ENCODE measurements at places on chromosomes 5 and 9.

DNA sequence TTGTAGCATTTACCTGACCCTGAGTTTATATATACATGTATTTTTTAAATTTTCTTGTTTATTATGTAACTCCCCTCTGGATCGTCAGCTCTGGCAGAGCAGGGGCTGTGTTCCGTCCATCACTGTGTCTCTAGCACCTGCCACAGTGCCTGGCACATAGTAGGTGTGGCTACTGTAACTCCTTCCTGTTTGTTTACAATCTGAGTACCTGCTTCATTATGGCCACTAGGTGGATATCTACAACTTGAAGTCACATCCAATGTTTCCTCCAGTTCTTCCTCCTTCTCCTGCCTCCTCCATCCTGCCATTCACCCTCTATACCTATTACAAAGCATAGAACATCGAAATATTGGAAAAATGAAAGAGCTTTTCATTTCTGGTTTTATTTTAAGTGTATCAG is 14.2 kb upstream of the PPP1R2B start:
- no peak for DNase-seq

DNA sequence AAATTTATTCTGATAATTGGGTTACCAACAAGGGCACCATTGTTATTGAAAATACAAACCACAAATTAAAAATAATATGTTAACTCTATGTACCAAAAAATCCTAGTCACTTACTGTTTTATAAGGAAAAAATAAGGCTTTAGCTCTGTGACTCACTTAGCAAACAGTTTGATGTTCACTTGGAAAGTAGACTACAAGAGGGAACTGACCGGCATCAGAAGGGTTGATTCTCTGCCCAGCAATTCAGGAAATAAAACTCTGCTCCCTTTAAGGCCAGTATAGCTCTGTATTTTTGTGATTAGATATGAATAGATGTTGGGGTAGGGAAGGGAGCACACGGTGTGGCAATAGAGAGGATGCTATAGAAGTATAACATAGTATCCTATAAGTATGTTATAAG is 671.3 kb downstream of the LRRC70 start:
- DNase-seq = no peak

GRCh38 chr5:177610131-177610769 is 10.3 kb downstream of the B4GALT7 start:
- no peak for DNase-seq

GRCh38 chr5:159877894-159878448 is 38.3 kb upstream of the ADRA1B start:
- DNase-seq = no peak

GRCh38 chr9:110207071-110207641 is 803 bp downstream of the C9orf152 start:
- DNase-seq = no peak

- no peak for DNase-seq
These were observed 20.5 kb upstream of the PDCD1LG2 start for GRCh38 chr9:5489630-5490490.

- DNase-seq = no peak
These were observed 10.4 kb upstream of the FIBCD1 start for GRCh38 chr9:130949188-130950038.

- DNase-seq = no peak
These were observed 30.9 kb downstream of the GDNF start for GRCh38 chr5:37808945-37809344.

DNA sequence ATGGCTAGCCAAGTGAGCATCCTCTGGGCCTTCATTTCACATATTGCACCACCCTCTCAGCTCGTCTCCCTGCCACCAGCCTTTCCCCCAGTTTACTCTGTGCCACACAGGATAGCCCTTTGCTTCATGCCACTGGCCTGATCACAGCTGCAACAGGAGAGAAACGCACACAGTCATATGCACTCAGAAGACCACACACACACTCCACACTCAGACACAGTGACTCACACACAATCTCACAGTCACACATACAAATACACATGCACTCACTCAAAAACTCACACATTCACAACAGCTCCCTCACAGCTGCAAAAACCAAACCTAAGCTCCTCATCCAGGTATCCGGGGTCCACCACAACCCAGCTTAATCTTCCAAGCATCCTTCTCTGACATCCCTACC is 38.7 kb downstream of the TTC39B start:
- no peak for DNase-seq

DNA sequence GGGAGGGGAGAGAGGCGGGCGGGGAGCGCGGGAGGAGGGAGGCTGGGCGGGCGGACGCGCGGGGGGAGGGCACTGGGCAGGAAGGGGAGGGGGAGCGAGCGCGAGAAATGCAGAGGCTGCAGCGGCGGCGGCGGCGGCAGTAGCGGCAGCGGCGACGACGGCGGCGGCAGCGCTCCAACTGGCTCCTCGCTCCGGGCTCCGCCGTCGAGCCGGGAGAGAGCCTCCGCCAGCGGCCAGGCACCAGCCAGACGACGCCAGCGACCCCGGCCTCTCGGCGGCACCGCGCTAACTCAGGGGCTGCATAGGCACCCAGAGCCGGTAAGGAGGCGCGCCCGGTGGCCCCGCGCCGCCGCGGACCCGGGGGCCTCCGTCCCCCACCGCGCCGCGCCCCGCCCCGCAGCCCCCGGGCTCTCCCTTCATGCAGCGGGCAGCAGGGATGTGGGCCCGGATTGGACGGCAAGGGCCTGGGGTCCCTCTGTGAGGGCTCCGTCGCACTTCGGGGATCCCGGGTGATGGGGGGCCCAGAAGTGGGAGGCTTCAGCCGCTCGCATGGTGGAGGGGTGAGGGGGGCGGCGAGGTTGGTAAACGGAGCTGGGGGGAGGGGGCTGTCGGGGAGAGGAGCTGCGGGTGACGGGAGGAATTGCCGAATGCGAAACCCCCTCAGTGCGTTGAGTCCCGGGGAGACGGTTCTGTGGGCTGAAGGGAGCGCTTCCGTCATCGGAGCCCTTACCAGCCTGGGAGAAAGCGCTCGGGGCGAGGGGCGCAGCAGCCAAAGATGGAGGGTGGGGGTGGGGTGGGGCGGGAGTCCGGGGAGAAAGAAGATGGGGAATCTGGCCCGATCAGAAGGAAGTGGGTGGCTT is at the start of gene BASP1:
Gene BASP1 (plus strand): TSS at position 139 of the 860 bp plus-strand sequence. CDS start 57,586 bp downstream, outside the sequence.
- DNase-seq = peak; percentile 82

DNA sequence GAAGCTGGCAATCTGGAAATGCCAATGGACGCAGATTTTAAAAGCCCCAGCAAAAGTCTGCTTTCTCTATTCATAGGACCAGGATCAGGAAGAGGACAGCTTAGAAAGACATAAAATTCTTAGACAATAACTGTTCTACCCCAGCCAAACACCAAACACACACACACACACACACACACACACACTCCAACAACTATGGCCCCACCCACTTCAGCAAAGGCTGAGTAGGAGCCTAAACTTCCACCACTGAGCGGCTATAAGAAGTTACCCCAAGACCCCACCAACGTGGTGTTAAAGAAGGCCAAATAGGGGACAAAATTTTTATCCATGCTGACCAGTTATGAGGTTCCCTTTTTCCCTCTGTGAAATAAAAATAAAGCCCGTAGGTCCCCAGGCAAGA is 32.9 kb downstream of the ZMAT2 start:
- DNase-seq = no peak

DNA sequence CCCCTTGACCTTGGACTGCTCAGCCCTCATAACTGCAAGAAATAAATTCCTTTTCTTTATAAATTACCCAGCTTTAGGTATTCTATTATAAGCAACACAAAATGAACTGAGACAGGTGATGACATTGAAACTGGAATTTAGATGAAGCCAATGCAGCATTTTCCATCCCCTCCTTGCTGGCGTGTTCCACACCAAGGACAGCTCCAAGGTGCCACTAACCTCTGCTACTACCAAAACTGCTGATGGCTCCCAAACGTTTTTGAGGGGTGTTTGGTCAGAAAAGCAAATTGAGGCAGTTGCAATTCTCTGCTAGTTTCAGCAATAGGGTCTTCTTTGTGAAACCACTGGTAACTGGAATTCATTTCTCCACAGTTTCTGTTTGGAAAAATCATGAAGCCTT is 124.8 kb downstream of the DRD1 start:
- no peak for DNase-seq

GRCh38 chr9:111442360-111443027 is 41.7 kb downstream of the ECPAS start:
- no peak for DNase-seq

GRCh38 chr5:178177569-178177968 is 9.6 kb downstream of the GMCL2 start:
- DNase-seq = no peak

DNA sequence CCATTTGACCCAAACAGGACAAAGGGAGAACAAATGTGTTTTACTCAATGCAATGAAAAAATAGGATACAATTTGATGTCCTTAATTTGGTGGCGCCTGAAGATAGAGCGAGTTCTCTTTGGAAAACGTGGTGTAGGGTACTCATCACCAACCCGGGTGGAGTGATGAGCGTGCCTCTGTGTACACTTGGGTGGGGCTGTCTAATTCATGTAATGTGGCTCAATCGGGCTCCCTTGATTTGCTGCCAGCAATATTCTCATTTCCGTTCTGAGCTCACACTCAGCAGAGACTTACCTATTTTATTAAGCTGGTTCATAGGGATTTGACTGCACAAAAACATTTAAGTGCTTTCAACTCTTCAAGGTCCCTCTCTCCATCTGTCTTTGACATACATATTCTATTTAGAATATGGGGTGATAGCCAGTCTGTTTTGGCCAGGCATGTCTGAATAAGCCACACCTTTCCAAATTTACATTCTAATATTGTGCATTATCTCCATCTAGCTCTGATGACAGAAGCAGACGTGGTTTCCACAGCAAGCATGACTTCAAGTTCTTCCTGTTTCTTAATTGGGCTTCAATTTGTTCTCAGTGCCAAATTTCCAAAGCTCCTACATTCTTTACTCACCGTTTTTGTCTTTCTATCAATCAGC is 162.5 kb downstream of the IRX2 start:
- DNase-seq = no peak

DNA sequence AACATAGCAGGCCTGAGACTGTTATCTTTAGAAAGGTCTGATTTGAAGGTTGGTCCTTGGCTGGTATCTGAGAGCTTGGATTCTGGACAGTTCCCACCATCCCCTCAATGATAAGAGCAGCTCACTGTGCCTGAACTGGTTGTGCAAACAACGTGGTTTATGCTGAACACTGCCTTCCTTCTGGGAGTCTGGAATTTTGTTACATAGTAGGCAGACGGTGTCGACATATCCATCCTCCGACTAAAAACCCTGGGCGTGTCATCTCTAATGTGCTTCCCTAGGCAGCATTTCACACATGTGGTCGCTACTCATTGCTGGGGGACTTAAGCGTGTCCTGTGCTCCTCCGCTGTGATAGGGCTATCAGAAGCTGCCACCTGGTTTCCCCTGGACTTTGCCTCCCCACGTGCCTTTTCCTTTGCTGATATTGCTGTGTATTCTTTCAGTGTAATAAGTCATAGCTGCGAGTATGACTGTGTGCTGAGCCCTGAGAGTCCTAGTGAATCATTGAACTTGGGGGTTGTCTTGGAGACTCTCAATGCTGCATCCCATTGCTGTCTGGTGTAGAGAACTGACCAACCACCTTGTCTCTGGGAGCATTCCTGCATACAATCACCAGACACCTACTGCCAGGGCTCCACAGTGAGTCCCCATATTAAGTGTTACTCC is 119.1 kb upstream of the TBC1D2 start:
- DNase-seq = peak; percentile 86

- no peak for DNase-seq
These were observed 449.9 kb upstream of the PIK3R1 start for GRCh38 chr5:67765697-67766096.

- peak; percentile 22 for DNase-seq
These were observed 5.9 kb upstream of the CFAP90 start for GRCh38 chr5:7856855-7857254.

GRCh38 chr9:68462105-68462775 is 78.4 kb downstream of the TMEM252 start:
- DNase-seq = peak; percentile 13

GRCh38 chr5:57598097-57598496 is 115.5 kb upstream of the ACTBL2 start:
- no peak for DNase-seq

- DNase-seq = no peak
These were observed 11.9 kb upstream of the SHISAL2B start for GRCh38 chr5:64678374-64678773.

GRCh38 chr5:75617736-75618352 is 6.6 kb downstream of the ANKDD1B start:
- peak; percentile 86 for DNase-seq

DNA sequence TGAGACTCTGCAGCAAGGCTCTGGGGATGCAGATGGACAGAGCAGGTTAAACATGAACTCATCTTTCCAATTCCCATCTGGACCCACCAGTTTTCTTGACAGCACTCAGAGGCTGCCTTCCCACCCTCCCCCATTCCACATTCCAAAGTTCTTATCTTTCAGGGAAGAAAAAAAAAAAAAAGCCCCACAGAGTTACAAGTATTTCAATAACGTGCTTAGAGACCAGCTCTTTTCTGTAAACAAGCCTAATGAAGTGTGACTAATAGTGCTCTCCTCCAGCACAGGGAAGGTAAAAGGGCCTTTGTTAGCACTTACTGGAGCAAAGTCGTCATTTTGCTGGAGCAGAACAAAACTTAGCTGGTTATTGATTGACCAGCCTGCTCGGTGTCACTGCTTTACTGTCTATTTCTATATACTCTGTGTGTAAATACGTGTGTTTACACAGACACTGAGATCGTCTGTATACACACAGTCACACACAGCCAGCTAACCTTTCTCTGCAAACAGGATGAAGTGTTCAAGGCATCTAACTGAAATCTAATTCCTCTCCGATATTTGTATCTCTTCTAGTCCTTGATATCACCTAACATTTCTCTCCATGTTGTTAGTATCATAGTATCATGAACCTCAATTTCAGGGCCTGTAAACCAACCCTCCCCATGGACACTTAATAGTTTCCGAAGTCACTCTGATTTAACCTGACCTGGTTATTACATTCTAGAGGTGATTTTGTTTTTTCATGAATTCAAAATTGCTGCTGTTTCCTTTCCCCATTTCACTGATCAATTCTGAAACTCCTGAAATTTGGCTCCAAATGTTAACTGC is 84.9 kb downstream of the ZNF608 start:
- peak; percentile 91 for DNase-seq

GRCh38 chr5:122316656-122317055 is 4.6 kb downstream of the SNCAIP start:
- DNase-seq = no peak

- no peak for DNase-seq
These were observed 392.9 kb downstream of the RASEF start for GRCh38 chr9:82670000-82670399.

DNA sequence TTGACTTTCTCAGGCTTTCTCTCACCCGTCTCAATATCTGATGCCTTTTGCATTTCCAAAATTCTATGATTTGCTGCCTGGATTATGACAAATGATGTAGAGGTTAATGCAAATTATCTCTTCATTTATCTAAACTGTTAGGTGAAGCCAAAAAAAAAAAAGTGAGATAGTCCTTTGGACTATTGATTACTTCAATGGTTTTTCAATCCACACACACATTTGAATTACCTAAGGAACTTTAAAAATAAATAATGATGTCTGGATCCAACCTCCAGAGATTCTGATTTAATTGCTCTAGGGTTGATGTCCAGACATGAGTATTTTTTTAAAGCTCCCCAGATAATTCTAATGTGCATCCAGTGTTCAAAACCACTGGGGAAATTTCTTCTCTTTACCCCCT is 379.4 kb downstream of the SPATA31D1 start:
- no peak for DNase-seq
